ENCODE measurements at places on chromosomes 11 and 22. TPM values are rescaled to one million over a fixed set of nuclear protein-coding genes. Genes with fewer than 3 reads are reported as not detected.

DNA sequence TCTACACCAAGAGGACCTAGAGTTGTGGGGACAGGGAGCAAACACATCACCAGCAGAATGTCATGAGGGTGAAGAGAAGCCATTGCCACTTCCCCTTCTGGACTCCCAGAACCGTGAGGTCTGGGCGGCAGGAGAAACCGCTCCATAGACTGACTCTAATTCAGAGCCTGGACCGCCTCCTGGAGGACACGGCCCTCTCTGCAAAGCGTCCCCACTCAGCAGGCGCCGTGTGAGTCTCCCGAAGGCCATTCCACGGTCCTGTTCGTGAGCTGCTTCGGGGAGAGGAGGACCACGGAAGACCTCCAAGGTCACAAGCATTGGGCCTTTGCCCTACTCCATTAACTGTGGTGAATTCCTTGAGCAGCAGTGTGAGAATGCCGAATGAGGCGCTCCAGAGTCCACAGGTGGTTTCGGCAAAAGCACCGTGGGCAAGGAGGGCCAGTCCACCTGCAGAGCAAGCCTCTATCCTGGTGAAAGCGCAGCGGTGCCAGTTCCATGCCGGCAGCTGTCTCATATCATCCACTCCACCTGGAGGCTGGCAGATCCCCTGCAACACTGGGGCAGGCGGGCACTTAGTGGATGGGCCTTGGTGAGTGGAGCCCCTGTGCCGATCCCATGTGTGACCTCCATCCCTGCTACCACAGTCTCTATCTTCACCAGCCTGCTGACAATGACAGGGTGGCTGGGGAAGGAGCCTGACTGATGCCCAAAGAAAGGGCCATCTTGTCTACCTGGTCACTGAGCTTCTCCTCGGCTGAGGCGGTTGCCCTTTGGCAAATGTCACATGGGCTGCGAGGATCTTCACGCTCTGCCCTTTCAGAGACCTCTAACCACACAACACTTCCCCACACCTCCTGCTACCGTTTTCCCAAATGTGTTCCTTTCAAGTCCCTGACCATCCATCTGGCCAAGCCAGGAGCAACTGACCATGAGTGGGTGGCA is 7.5 kb downstream of the C11orf21 start:
- DNase-seq = no peak

GRCh38 chr11:69925366-69926196 is 106.4 kb upstream of the FGF3 start:
- no peak for DNase-seq

ARHGAP8 gene
- 1.2 TPM for polyA plus RNA-seq

GRCh38 chr22:19757140-19757984 is 3.2 kb upstream of the TBX1 start:
- no peak for DNase-seq

DNA sequence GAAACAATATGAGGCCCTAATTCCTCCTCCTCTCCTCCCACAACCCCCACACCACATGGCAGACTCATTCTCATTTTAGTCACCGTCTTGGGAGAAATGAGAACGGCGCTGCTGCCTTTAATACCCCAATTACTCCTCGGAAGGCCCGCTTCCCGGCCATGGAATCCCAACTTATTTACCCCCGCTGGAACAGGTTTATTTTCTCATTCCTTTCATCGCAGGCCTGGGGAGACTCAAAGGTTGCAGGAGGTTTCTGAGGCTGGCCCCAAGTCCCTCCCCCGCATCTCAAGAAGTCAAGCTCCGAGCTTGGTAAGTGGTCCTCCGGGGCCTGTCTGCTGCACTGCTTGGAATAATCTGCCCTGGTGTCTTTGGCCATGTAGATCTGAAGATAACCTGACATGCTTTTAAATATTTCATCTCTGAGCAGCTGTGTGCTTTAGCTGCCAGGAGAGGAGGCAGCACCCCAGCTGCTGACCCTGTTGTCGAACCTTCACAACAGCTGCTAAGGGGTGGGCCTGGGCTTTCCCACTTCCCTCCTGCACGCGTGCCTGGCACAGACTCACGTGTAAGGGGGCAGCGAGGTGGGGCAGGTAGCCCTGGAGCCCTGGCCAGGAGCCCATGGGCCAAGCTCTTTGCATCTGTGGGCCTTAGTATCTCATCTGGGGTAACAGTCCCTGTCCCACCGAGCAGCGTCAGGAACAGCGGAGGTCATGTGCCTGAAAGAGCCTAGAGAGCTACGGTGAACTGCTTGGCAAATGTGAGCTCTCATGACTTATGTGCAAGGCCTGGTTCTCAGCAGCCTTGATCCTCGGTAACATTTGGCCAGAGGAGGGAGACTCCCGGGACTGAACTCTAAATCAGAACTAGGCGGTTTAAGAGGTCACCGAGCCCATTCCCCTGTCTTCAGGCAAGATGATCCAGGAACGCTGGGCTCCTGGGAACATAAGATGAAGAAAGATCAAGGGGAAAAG is 164.6 kb downstream of the ST3GAL4 start:
- DNase-seq = no peak

FOLH1 gene
- polyA plus RNA-seq = not detected

LTO1 gene
- 27.0 TPM for polyA plus RNA-seq

- DNase-seq = no peak
Measured at GRCh38 chr11:28819741-28820140, 711.6 kb downstream of the METTL15 start.

- no peak for DNase-seq
Measured at GRCh38 chr11:115222863-115223530, 281.2 kb downstream of the CADM1 start.

DNA sequence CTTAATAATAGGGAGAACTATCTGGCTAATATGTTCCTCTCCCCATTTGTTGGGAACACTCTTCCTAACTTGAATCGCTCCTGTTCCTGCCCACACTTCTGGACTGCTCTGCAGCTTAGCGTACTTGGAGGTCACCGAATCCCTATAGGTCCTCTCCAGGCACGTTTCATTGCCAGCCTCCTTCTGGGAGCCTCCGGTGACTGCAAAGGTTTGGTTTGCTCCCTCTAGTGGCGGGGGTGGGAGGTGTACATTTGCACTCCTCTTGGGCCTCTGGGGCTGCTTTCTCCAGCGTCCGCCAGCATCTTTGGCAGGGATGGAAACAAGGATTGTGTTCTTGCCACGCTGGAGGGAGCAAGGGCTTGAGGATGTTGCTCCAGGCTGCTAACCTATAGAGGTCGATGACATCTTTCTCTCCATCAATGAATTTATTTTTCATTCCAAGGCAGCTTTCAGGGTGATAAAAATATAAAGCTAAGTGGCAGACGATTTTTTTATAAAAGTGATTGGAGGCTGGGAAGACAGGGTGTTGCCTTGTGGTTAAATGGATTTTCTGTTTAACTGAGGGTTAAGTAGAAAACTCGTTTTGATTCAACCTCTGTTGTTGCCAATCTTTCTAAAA is 48.7 kb downstream of the TSPAN18 start:
- DNase-seq = peak; percentile 78

DNA sequence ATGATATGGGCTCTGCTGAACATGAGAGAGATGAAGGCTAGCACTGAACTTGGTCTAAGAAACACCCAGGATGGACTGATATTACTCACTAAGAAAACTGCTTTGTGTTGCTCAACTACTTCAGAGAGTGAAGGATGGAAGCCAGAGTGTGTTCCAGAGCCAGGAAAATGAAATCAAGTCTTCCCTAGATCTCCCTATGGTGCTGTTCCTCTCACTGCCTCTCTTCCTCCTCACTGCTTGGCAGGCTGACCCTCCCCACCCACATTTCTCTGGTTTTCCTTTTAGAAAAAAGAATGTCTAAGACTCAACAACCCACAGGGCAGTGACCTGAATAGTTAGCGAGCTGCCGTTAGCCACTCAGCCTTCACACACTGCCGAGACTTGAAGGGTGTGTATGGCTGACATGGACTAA is 65.6 kb downstream of the CCDC81 start:
- no peak for DNase-seq

- DNase-seq = peak; percentile 35
Measured at GRCh38 chr11:612201-612960, 3.4 kb downstream of the IRF7 start.

DNA sequence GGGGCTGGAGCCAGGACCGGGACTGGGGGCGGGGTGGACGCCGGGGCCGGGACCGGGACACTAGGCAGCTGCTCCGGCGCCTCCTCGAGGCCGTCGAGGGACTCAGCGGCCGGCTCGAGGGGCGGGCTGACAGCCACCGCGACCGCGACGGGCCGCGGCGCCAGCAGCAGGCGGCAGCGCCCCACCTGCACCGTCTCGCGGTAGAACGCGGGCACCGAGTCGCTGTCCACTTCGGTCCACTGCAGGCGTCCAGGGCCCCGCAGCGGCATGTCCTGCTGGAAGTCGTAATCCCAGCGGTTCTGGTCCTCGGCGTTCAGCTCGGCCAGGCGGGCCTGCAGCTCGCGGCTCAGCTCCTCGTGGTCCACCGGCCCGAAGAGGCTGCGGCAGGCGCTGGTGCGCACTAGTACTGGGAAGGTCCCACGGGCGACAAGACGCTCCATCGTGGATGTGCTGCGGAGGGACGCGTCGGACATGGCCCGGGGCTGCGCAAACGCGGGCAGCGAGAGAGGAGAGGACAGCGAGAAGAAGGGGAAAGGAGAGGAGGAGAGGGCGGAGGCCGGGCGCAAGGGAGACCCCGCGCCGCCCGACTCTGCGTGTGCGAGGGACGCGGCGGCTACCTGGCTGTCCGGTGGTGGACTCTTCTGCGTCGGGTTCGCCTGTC is 428 bp downstream of the CDKN1C start:
- DNase-seq = no peak

DNAJC24 gene
- polyA plus RNA-seq = 17.9 TPM

KRTAP5-2 gene
- polyA plus RNA-seq = not detected

ENDOD1 gene
- 8.6 TPM for polyA plus RNA-seq

BTG4 gene
- 0.38 TPM for polyA plus RNA-seq

DNA sequence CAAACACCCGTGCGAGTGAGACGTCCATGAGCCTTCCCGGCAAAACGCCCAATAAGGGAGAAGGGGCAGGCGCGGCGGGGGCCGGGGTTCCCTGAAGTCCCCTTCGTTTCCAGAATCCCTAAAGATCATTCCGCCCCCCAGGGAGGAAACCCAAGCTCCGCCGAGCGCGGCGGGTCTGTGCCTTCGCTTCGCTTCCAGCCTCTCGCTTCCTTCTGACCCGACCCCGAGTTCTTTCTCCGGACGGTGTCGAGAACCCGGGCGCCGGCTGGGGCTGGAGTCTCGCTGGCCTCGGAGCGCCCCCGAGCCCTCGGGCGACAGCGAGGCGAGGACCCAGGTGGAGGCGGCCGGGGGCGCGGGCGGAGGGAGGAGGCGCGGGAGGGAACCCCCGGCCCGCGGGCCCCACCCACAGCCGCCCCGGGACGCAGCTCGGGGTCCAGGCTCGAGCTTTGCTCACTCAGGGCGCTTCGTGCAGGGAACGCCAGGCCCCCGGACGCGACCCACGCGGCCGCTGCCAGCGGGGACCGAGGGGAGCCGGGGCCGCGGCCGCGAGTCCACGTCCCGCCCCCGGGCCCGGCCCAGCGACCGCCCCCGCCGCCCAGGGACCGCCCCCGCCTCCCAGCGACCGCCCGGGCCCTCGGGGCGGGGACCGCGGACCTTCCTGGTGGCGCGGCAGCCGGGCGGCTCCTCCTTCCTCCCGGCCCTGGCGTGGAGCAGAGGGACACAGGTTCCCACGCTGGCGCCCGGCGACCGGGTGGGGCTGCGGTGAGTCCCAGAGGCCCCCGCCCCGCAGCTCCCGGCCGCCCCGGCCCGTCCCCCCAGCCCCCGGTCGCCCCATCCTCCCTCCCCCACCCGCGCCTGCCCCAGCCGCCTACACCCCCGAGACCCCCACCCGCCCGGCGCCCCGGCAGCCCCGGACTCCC is at the start of gene PGGHG:
Gene PGGHG, plus strand, starts transcription at position 649 of the 920 bp plus-strand sequence. CDS start 691 bp downstream, outside the sequence.
- peak; percentile 86 for DNase-seq

DNA sequence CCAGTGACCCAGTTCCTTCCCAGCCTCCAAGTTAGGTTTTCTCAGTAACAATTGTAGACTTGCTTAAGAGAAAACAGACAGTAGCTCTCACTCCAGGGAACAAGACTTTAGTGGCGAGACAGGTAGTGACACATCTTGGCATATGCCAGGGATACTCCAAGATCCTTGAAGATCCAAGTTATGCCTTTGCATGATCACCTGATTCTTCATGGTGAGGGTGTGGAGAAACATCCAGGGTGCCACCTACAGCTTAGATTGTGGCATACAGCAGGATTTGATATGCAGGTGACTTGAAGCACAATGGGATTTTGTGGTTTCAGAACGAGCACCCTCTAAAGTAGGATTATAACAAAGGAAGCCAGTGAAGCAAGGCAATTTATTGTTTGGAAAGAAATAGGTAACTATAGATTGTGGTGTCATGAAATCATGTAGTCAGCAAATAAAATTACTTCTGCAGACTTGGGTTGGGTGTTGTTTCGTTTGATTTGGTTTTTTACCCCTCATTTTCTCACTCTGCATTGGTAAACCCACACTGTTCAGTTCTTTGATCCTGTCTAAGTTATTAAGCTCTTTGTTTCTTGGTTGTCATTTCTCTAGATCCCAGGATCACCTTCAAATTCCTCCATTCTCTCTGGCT is 9.2 kb downstream of the POU2AF3 start:
- no peak for DNase-seq
